T-helper 2 cell treated with Interferon-gamma antibody and Interleukin-4, amounts not matched to agents 5 μg/mL and 100 μg/mL, for 36 hours (primary cell): ENCODE measurements at places on chromosomes 1 and 21.

DNA sequence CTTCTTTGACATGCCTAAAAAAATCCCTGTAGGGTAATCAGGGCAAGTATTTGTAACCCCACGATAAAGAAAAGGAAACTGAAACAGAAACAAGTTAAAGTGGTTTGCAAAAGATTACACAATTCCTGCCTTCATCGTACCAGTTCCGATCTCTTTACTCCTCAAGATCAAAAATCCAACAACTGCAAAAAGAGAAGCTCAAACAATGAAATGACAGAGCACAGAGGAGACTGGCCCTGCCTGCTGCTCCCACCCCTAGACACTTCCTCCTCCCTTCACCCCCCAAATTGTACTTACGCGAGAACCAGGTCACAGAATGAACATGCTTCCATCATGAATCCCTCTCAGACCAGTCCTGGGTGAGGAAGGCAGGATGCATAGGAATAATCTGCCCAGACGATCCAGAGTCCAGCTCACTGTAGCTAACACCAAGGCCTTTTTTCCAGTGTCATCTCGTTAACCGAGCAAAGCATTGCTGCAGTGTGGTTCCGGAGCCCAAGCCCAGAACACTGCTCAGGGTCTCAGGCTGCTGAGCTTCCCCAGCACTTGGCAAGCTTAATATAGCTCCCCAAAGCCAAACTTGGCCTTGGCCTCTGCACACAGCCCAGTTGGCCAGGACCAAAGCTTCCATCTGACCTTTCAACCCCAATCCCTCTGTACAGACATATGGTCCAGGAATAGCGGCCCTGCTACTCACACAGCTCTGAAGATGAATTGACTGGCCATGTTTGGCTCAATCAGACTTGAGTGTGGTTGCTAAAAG, 20.3 kb downstream of the RXRG start:
- DNase-seq = no peak

DNA sequence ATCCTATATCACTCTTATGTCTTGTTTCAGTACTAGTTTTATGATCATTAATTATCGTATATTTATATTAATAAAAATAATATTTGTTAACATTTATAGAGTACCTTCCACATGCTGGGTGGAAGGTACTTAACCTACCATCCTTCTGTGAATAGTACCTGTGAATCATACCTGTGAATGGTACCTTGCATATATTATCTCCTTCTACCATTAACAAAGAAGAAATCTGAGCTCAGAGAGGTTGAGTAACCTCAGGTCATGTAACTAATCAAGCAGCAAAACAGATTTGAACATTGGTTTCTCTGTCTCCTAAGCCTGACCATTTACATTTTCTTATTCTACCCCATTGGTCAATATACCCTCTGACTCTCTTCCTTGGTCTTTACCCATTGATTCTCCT, 174.4 kb upstream of the UBE2U start:
- no peak for DNase-seq

DNA sequence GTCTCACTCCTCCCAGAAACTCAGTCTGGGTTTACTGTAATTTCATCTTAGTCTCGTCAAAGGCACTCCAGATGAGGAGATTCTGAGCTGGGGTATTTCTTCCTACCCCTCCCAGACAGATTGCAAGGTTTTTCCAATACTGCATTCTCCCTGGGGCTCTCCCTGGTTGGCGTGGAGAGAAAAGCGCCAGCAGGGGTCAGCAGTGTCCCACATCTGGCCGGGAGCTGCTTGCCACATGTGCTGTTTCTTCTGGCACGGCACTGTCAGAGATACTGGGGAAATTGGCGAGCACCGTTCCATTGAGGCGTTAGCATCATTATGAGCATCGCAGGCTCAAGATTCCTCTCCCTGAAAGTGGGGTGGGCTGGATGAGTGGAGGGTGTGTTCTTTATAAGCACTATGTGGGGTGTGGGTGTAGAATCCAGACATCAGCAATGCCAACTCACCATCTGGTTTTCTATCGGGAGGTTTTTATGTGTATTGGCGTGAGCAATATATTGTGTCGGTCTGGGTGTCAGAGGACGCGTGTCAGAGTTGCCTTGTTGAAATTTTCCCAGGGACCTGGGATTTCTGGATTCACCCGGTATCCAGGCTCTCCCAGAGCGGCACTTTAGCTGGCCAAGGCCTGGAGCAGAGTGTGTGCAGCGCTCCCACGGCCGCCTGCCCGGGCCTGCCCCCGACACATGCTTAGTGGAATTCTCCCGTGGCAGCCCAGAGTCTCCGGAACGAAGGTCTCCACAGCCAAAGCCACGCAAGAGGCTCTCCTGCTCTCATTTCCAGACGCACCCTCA, 8.0 kb upstream of the NAV1 start:
- peak; percentile 33 for DNase-seq

DNA sequence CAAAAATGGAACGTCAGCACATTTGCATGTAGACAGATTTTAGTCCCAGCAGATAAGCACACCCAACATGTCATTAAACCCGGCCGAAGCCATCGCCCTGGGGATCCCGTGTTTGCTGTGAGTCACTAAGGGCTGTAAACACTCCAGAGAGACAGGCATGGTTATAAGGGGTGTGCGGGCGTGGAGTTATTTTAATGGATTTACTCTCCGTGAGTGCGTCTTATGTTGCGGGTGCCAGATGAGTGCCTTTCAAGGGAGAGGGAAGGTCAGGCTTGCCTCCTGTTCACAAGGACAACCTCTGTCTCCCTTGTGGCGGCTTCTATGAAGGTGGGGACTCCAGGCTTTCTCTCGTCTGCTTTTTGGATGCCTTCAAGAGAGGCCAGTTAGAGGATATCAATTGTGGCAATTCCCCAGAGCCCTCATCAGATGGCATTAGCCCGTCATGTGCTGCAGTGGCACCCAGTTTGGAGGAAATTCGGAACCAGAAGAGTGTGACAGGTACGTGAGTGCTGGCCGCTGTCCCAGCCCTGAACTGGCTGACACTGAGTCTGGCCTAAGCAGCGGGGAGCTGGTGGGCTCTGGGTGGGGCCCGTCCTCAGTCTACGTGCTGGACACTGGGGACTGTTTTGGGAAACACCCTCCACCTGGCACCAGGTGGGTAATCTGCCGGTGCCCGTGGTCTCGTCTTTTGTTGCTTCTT, 223.8 kb upstream of the TMEM51 start:
- no peak for DNase-seq

DNA sequence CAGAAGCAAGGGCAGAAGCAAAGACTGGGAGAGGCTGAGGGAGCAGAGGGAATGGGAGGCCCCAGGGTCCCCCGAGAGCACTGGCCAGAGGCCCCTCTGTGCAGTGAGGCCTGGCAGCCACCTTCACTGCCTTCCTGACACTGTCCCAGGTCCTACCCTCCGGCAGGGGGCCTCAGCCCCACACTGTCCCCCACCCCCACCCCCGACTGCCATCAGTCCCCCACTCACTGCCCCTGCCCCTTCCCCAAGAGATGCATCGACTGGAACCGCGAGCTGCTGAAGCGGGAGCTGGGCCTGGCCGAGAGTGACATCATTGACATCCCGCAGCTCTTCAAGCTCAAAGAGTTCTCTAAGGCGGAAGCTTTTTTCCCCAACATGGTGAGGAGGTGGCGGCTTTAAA, 13.0 kb upstream of the PADI6 start:
- DNase-seq = no peak
